ENCODE measurements at places on chromosomes 12 and 14.
A peak's percentile ranks its signal among the peaks of the same experiment; 100 is the strongest.

GRCh38 chr12:47102406-47102805 lies 22.6 kb upstream of the AMIGO2 start:
- no peak for DNase-seq

- peak; percentile 56 for DNase-seq
Measured at GRCh38 chr12:48788854-48789775, at the start of gene ADCY6. Gene ADCY6, minus strand, starts transcription at chr12:48789089. Its CDS starts 5,655 bp downstream, at chr12:48783434.

DNA sequence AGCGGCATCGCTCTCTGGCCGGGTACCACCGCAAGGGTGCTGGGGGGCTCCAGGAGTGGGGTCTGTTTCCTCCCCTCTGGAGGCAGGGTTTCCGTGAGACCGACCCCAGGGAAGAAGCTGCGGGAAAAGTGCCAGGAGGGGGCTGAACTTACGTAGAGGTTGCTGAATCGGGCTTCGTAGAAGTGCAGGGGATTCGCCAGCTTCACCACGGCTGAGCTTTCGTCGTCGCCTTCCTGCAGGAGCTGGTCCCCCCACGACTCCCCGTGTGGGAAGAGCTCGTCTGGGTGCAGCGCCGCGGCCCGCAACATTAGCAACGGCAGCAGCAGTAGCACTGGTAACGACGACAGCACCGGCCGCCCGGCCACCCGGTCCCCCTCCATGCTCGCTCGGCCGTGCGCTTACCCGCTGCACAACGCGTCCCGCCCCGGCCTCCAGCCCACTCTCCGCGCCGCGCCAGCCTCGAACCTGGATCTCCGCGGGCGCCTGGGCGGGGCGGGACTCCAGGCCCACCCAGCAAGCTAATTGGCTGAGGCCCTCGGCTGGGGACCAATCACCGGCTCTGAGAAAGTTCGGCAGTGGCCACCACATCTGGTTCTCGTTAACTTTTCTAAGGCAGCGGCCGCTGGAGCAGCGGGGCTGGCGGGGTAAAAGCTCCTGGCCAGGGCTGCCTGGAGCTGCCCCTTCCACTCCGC lies at the start of gene NID2:
Gene NID2, minus strand, starts transcription at position 445 of the 692 bp plus-strand sequence. Its CDS starts 65 bp downstream, at position 380.
- DNase-seq: peak; percentile 36

DNA sequence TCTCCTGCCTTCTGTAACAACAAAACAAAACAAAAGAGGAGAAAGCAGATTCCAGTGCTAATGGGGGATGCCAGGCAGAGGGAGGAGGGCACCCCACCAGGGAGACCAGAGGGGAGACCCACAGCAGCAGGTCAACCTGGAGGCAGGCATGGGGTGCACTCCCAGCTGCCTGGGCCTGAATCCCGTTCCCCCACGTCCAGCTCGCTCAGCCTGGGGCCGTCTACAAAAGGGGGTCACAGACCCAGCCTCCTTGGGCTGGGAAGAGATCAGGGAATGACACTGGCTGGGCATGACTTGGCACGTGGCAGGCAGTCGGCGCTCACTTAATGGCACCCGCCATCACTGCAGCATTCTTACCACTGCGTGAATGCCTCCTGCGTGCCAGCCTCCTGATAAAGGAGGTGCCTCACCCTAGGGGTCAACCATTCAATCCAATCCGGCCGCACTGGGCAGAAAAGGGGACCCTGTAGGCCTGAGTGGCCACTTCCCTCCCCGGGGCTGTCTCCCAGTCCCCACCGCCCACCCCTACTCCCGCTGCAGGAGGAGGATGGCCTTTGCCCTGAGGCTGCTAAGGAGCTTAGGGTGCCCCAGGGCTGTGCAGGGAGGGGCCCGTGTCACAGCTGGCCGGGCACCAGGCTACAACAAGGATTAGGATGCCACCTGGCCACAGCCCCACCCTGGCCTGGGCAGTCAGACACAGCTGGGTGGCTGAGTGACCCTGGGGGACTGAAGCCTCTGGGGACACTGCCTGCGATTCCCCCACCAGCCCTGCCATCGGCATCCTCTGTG lies 87.5 kb downstream of the NCOR2 start:
- no peak for DNase-seq

- DNase-seq: no peak
Measured at GRCh38 chr12:19402743-19403431, 36.4 kb upstream of the AEBP2 start.

DNA sequence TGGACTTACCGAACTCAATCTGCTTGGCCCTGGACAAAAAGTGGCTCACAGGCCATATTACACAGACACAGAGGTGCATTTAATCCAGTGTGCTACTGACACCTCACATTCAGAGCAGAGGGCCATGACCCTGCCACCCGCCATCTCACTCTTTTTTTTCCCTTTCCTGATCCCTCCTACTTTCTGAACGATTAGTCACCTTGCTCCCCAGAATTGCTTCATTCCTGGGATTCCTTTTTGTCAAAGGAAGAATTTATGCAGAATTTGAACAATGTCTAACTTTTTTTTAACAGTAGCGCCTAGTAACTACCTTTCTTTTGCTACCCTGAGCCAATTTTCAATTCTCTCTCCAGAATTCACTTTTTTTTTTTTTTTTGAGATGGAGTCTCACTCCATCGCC lies 4.6 kb downstream of the PKP2 start:
- DNase-seq: peak; percentile 79

- DNase-seq: no peak
Measured at GRCh38 chr12:115351514-115352077, 667.6 kb upstream of the TBX3 start.

DNA sequence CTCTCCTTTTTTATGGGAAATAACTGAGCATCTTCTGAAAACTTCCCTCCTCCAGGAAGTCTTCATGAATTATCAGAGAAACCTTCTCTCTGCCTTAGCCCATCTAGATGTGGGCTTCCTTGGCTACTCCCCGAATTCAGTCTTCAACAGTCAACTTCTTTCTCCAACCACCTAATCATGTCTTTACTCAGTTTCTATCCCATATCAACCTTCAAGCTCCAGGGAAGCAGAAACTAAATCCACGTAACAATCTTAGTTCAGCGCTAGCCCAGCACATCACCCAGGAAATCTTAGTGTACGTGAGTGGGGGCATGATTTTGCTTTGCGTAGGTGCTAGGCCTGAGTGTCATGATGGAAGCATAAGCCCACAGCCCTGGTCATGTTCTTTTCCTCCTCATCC lies 12.7 kb upstream of the KRT77 start:
- no peak for DNase-seq

DNA sequence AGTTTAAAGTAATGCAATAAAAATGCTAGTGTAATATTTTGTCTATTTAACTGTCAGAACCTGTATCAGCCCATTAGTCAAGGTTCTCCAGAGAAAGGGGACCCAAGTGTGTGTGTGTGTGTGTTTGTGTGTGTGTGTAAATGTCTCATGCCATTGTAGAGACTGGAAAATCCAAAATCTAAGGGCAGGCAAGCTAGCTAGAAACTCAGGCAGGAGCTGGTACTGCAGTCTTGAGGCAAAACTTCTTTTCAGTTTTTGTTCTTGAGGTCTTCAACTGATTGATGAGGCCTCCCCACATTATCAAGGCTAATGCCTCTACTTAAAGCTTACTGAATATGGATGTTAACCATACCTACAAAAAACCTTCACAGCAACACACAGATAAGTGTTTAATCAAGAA lies 126.7 kb downstream of the PRKD1 start:
- no peak for DNase-seq

DNA sequence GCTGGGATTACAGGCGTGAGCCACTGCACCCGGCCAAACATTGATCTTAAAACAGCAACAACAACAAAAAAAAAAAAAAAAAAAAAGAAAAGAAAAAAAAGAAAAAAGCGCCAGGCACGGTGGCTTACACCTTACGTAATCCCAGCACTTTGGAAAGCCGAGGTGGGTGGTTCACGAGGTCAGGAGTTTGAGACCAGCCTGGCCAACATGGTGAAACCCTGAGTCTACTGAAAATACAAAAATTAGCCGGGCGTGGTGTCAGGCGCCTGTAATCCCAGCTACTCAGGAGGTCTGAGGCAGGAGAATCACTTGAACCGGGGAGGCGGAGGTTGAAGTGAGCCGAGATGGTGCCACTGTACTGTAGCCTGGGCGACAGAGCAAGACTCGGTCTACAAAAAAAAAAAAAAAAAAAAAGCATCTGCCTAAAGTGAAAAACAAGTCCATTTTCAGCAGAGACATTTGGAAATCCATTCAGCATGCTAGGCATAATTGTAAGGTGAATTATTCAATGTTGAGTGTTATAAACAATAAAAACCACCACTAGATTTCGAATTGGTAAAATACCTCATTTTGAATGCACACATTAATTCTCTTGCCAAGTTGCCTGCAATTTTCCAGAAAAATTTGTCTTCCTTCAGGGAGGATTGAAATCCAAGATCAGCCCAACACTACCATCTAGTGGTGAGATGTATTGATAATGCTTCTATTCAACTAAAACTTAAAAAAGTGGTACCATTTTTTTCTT lies 8.0 kb upstream of the CERS5 start:
- DNase-seq: peak; percentile 47

- DNase-seq: no peak
Measured at GRCh38 chr12:125512541-125513298, 447.5 kb downstream of the AACS start.

DNA sequence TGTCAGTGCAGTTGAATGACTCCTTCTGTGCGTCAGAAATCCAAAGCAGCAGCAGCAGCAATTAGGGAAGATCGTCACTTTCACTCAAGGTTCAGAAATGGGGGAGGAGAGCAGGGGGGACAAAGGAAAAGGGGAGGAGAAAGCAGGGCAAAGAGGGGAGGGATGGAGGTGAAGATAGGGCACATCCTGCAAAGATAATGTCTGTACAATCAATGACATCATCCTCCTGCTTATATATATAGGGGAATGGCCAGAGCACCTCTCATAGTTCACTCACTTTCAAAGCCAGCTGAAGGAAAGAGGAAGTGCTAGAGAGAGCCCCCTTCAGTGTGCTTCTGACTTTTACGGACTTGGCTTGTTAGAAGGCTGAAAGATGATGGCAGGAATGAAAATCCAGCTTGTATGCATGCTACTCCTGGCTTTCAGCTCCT lies at the start of gene NTS:
Gene NTS, plus strand, starts transcription at position 265 of the 431 bp plus-strand sequence. Its CDS starts 109 bp downstream, at position 374.
- no peak for DNase-seq

DNA sequence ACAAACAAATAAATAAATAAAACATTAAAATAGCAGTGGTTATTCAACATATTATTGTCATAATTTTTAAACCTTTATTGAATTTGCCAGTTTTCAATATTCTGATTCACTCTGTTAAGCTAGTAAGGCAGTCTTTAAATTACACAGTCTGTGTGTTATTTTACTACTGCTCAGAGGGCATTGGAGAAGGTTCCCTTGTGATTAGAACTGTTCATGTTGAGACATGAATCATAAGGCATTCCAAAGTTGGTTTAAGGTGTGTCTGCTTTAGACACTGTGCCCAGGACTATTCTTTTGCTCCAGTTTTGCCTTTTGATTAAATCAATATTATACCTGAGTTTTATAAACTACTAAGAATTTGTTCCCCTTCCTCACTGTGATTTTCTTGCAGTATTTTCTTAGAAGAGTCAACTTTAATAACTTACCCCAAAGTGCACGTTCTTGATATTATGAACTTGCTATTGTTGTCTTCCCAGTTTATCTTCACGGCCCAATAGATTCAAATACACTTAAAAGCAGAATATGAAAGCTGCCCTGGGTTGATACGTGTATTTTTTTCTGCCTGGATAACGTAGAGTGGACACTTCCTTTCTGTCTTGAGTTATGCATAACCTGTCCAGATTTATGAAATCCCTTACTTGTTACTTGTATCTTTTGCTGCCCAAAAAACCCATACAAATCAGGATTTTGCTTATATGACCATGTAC lies 105.3 kb upstream of the BCAT1 start:
- peak; percentile 2 for DNase-seq

- DNase-seq: no peak
Measured at GRCh38 chr12:26304273-26304672, 108.9 kb downstream of the SSPN start.

- no peak for DNase-seq
Measured at GRCh38 chr12:24116548-24116947, 167.1 kb upstream of the SOX5 start.

- DNase-seq: no peak
Measured at GRCh38 chr14:29587761-29588470, 339.7 kb downstream of the PRKD1 start.

DNA sequence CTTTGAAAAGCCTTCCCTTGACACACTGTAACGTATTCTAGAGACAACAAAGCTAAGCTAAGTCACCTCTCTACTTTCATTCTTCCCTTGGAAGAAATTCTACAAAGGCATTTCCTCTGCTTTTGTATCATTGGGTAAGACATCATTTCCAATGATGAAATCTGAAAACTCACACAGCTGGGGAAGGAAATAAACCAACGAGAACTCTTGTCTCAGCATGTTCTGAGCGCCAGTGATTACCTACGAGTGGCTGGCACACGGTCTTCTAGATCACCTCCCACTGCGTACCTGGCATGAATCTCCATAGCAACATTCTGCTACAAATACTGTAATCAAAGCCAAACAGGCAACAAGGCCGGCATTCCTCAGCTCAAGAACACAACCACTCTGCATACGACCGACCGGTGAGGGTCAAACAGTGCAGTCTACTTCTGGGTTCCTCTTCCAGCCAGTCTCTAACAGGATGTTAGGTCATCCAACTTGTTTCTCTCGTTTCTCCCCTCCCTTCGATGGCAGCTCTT lies 7.6 kb downstream of the VPS37B start:
- DNase-seq: peak; percentile 87

- no peak for DNase-seq
Measured at GRCh38 chr12:43912859-43913258, 77.0 kb downstream of the TMEM117 start.

- DNase-seq: no peak
Measured at GRCh38 chr14:64562436-64562835, 12.7 kb downstream of the PPP1R36 start.

DNA sequence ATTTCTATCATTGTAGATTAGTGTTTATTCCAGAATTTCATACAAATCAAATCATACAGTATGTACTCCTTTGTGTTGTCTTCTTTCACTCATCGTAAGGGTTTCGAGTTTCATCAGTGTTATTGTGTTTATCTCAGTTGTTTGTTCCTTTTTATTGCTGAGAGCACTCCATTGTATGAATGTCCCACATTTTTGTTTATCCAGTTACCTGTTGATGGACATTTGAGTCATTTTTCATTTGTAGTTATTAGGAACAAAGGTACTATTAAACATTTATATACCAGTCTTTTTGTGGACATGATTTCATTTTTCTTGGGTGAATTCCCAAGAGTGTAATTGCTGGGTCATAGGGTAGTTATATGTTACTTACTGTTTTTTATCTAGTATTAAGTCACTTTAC lies 70.0 kb downstream of the BICD1 start:
- DNase-seq: no peak

All from kidney glomerular epithelial cell (primary cell).